ENCODE measurements at places on chromosomes 4 and X.

DNA sequence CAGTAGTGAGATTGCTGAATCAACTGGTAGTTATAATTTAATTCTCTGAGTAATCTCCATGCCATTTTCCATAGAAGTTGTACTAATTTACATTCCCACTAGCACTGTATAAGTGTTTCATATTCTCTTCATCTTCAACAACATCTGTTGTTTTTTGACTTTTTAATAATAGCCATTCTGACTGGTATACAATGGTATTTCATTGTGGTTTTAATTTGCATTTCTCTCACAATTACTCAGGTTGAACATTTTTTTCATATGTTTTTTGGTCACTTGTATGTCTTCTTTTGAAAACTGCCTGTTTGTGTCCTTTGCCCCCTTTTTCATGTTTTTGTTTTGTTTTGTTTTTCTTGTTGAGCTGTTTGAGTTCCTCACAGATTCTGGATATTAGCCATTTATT, 880.2 kb downstream of the RAPGEF2 start:
- DNase-seq = no peak

- DNase-seq = no peak
Measured at GRCh38 chr4:120685756-120686278, 236.7 kb downstream of the PRDM5 start.

DNA sequence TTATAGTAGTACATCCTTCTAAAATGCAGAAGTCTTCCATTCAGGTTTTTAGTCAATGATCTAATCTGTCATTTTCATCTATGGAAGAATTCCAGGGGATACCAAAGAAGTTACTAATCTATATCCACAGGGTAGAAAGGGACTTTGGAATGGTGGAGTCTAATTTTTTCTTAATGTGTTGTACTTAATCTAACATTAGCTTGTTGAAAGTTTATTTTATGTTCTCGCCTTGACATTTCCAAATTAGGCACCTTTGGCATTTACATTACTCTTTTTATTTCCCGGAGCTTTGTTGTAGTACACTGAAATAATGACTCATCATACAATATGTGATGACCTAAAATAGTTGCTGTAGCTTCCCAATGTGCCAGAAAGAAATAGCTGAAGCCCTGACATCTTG, 91.5 kb downstream of the HTR2C start:
- no peak for DNase-seq

GRCh38 chr4:7747566-7747965, 192.1 kb downstream of the AFAP1 start:
- DNase-seq = no peak

- no peak for DNase-seq
Measured at GRCh38 chr4:178632415-178632814, 1190.2 kb upstream of the AGA start.

GRCh38 chrX:85114171-85114570, 110.5 kb downstream of the APOOL start:
- DNase-seq = no peak

DNA sequence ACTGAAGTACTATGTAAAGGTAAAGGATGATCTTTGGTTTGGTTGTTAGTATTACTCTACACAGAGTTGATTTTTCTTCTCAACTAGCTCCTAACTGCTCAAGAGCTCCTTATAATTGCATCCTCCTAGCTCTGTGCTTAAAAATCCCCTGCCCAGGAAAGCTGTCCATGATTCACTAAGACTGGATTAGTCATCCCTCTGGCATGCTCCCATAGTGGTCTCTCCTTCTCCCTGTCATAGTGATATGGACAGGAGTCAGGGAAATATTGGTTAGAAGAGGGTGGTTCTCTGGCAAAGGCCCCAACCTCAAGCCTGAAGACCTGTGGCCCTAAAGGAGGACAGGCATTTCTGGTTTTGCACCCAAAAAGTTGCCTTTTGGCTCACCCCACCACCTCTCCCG, 242.3 kb upstream of the KCNIP4 start:
- peak; percentile 59 for DNase-seq

- DNase-seq = no peak
Measured at GRCh38 chr4:126582737-126583136, 1050.0 kb upstream of the INTU start.

- no peak for DNase-seq
Measured at GRCh38 chr4:156201050-156201449, 247.4 kb upstream of the CTSO start.

DNA sequence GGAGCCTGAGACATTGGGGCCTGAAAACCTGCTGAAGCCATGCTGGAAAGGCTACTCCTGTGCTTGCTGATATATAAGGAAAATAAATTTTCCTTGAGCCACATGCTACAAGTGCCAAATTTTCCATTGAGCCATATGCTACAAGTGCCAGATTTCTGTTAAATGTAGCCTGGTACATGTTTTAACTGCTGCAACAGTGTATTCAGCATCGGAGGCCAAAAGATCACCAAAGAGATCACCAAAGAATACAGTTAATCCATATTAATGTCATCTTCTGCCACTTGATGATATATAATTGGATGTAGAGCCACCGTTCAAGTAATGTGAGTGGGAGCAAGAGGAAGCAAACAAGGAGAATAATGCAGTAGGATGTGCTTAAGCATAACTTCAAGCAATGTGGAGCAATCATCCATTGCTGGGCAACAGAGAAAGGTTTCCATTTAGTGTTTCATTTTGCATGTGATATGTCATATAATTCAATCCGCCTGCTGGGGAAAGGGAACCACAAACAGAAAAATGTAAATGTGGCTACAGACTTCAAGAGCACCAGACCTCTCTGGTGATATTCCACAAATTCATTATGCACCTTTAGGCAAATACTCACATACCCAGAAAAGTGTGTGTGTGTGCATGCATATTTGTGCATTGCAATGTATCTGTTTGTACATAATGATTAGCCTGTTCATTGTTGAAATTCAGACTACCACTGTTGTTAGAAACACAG, 295.9 kb downstream of the KCNIP4 start:
- no peak for DNase-seq

DNA sequence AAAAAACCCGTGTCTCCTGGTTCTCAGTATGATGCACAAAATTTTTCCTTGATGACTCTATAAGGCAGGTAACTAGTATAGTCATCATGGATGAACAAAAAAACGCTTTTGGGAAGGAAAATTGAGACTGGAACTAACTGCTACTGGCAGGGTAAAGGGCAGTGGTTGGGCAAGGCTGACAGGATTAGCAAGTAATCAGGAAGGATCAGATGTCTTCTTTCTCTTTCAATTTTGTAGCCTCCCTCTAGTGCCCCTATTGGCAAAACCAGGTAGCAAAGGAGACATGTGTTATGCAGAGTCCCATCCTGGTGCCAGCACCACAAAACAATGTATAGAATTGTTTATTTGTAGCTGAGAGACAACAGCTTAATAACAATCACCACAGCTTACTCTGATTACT, 12.8 kb upstream of the SLITRK4 start:
- DNase-seq = no peak

GRCh38 chrX:150880808-150881165, 17.7 kb downstream of the CD99L2 start:
- DNase-seq = no peak

- no peak for DNase-seq
Measured at GRCh38 chr4:67092351-67092750, 453.0 kb downstream of the CENPC start.

DNA sequence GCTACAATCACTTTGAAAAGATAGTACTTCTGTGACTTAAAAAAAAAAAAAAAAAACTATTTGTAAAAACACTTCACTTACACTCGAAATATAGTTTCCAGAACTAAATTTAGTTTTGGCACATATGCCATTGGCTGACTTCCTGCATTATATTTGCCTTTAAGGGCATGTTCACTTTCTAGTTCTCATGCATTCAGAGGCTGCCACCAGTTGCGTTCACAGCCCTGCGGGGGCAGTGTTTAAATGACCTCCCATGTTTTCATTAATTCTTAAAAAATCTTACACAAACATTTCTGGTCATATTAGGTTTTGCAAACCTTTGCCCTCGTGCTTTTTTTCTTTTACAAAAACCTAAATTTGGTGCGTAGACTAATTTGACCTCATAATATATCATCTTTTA, 12.4 kb upstream of the ARHGAP6 start:
- no peak for DNase-seq

DNA sequence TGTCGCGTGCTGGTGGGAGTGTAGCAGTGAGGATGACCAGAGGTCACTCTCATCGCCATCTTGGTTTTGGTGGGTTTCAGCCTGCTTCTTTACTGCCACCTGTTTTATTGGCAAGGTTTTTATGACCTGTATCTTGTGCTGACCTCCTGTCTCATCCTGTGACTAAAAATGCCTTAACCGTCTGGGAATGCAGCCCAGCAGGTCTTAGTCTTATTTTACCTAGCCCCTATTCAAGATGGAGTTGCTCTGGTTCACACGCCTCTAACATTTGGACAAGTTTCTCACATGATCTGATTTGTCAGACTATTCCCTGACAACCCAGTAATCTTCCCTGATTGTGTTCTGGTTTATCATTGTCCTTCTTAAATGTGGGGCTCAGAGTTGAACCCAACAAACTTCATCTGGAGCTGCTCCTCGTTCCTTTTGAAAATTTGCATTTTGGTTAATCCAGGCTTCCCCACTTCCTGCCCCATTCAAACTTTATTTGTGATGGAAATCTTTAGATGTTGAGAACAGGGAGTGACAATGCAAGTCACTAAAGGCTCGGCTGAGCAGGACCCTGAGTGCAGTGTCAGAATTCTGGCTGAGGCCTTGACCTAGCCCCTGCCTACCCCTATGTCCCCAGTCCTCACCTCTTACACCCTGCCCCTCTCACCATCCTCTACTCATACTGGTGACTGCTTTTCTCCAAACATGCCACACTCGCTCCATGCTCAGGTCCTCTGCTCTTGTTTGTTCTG, 226.8 kb downstream of the STIM2 start:
- no peak for DNase-seq

GRCh38 chr4:179678093-179678814, 2236.0 kb upstream of the AGA start:
- DNase-seq = no peak

GRCh38 chrX:119238557-119238956, 2.5 kb downstream of the PGRMC1 start:
- DNase-seq = no peak

DNA sequence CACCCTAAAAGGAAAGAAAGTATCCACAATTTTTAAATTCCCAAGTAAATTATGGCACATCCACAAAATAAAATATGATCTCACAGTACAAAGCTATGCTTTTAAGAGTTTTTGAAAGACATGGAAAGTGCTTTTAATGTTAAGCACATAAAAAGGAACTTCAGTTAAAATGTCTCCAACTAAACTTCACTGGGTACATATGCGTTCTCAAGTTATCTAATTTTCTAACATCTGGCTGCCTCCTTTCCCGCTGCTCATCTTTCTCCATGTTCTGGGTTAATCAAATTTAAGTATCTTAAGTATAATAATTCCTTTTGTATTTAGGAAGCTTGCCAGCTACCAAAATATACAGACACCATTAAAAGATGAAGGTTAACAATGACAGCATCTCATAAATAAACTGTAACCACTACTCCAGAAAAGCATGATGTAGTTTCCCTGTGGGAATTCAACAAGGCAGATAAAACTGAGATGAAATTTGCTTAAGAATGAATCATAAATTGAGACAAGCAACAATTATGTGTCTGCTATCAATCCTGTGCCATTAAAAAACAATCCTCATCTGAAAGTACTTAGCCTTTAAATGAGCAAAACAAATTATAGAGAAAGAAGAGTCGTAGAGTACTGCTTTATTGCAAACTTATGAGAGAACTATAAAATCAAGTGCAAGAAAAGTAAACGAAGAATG, 25.1 kb downstream of the PRSS12 start:
- DNase-seq = no peak

GRCh38 chr4:105631818-105632400, 76.6 kb downstream of the INTS12 start:
- no peak for DNase-seq

- DNase-seq = no peak
Measured at GRCh38 chr4:17241835-17242234, 270.1 kb downstream of the QDPR start.

GRCh38 chr4:73343432-73343831, 60.7 kb upstream of the ALB start:
- DNase-seq = no peak

DNA sequence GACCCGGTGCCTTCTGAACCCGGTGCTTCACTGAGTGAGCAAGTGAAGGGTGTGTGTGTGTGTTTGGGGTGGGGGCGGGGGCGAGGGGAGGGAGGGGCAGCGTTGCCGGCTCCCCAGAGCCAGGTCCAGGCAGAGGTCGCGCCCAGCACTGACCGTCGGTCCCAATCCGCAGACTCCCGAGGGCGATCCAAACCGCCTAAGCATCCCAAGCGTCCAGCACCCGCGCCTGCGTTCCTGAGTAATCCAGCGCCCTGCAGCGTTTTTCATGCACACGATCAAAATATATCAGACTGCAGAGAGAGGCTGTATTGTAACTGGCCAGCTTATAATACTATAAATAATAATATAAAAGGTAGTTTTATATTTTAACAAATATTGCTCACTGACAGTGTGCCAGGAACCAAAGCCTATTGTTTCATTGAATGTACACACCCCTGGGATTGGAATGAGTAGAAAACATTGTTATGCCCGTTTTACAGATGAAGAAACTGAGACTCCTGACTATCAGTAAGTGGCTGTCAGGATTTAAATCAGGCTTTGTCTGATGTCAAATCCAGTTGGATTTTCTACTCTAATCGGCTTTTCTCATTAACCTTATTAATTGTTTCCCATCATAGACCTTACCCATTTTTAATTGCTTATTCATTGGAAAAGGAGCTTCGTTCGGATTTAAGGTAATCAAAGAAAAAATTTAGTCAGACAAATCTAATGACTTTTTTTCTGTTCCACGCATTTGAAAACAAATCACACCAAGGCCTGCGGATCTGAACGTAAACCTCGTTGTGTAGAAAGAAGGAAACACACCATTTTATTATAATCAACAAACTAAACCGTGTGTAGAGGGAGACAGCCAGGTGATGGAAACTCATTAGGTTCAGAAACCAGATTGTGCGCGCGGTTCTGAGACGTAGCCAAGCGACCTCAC, 4.0 kb upstream of the NKX3-2 start:
- DNase-seq = no peak

GRCh38 chr4:148828291-148828690, 386.1 kb upstream of the NR3C2 start:
- no peak for DNase-seq

- no peak for DNase-seq
Measured at GRCh38 chr4:160580581-160580980, 1477.7 kb downstream of the RAPGEF2 start.

- DNase-seq = no peak
Measured at GRCh38 chrX:11446949-11447348, 153.7 kb downstream of the AMELX start.

DNA sequence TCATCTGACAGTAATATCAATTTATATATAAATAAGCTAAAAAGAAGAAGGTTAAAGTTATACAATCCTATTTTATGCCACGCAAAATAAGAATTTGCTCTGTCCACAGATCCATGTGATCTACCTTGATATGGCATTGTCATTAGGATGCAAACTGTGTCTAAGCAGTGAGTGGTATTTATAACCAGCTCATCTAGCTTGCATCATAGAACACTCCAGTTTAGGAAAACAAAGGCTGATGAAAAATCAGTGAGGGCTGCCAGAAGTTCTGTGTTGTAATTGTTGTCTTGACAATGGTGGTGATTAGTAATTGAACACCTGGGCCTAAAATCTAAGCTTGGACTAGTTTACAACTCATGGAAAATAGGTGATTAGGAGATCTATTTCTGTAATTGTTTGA, 111.0 kb downstream of the CPE start:
- DNase-seq = no peak
